ENCODE measurements at places on chromosomes 3 and 15. TPM values are rescaled to one million over a fixed set of nuclear protein-coding genes. Genes with fewer than 3 reads are reported as not detected.

GRCh38 chr15:59838900-59839299, 149.8 kb upstream of the BNIP2 start:
- no peaks in the 10 kb centered on the region for H3K4me1 ChIP-seq
- H3K36me3 ChIP-seq, result no peaks in the 10 kb centered on the region
- no peak for DNase-seq
- H3K4me3 ChIP-seq, result no peak overlapping the region

- DNase-seq, result peak; percentile 72
- H3K36me3 ChIP-seq, result no peaks in the 10 kb centered on the region
- H3K4me1 ChIP-seq, result peaks cover 4% of the 10 kb centered on the region
- peaks cover 79% of the 10 kb centered on the region for H3K27me3 ChIP-seq
- H3K27ac ChIP-seq, result no peak overlapping the region
Observed at GRCh38 chr3:186259612-186260383, 102.2 kb downstream of the DGKG start.

GRCh38 chr3:7978087-7978422, 523.6 kb upstream of the LMCD1 start:
- no peaks in the 10 kb centered on the region for H3K4me1 ChIP-seq
- no peaks in the 10 kb centered on the region for H3K36me3 ChIP-seq
- H3K4me3 ChIP-seq, result no peak overlapping the region
- no peaks in the 10 kb centered on the region for H3K27me3 ChIP-seq
- no peak overlapping the region for H3K27ac ChIP-seq
- DNase-seq, result no peak

- peak; percentile 93 for DNase-seq
- H3K4me3 ChIP-seq, result peak overlapping the region; percentile 29
- H3K4me1 ChIP-seq, result peaks cover 50% of the 10 kb centered on the region
- H3K27me3 ChIP-seq, result no peaks in the 10 kb centered on the region
Observed at GRCh38 chr3:72891053-72891855, 3.4 kb downstream of the GXYLT2 start.

COMMD2 gene
- polyA plus RNA-seq, result 71.0 TPM

Measured in GM23248 (cell line).